ENCODE measurements at places on chromosomes 1 and 21. TPM values are rescaled to one million over a fixed set of nuclear protein-coding genes. Genes with fewer than 3 reads are reported as not detected.

OR2T2 gene
- not detected for total RNA-seq

OLFML3 gene
- 0.11 TPM for total RNA-seq

PRAMEF13 gene
- total RNA-seq, result not detected

FAM167B gene
- 0.80 TPM for total RNA-seq

SPATA17 gene
- not detected for total RNA-seq

RGS18 gene
- total RNA-seq, result not detected

TMOD4 gene
- total RNA-seq, result 1.0 TPM

SGIP1 gene
- total RNA-seq, result not detected

RGS13 gene
- total RNA-seq, result not detected

TFF2 gene
- not detected for total RNA-seq

PRR9 gene
- total RNA-seq, result not detected

F3 gene
- total RNA-seq, result 1.0 TPM

MPL gene
- total RNA-seq, result not detected

GRCh38 chr21:27225151-27225550 lies 258.3 kb upstream of the ADAMTS5 start:
- DNase-seq, result no peak
- no peak overlapping the region for H3K27ac ChIP-seq
- H3K4me3 ChIP-seq, result no peak overlapping the region
- H3K27me3 ChIP-seq, result no peaks in the 10 kb centered on the region
- H3K36me3 ChIP-seq, result no peaks in the 10 kb centered on the region

DNA sequence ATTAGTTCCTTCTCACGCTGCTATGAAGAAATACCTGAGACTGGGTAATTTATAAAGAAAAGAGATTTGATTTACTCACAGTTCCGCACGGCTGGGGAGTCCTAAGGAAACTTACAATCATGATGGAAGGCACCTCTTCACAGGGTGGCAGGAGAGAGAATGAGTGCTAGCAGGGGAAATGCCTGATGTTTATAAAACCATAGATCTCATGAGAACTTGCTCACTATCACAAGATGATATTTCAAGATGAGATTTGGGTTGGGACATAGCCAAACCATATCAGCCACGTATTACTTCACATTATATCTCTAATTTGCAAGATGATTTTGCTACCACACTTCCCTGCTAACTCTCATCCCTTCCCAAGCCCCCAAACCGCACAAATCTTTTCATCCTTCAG lies 9.1 kb downstream of the MNDA start:
- no peaks in the 10 kb centered on the region for H3K36me3 ChIP-seq
- no peaks in the 10 kb centered on the region for H3K4me1 ChIP-seq
- H3K27me3 ChIP-seq, result peaks cover 31% of the 10 kb centered on the region
- no peak overlapping the region for H3K4me3 ChIP-seq
- no peak overlapping the region for H3K27ac ChIP-seq

DNA sequence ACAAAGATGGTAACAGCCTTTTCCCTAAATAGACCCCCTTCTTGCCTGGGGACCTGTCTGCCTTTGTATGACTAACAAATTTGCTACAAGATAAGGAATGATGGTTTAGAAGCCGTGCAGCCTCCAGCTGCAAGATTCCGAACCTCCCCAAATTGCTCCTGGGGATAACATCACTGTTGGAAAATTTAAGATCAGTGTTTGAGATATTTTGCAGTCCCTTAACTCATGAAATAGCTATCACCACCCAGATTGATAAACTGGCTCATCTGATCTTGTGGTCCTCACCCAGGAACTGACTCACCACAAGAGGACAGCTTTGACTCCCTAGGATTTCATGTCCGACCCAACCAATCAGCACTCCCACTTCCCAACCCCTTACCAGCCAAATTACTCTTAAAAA lies 254.7 kb downstream of the USH2A start:
- no peak for DNase-seq
- no peak overlapping the region for H3K27ac ChIP-seq
- H3K4me3 ChIP-seq, result no peak overlapping the region
- H3K4me1 ChIP-seq, result no peaks in the 10 kb centered on the region
- H3K27me3 ChIP-seq, result no peaks in the 10 kb centered on the region
- H3K36me3 ChIP-seq, result no peaks in the 10 kb centered on the region

DNA sequence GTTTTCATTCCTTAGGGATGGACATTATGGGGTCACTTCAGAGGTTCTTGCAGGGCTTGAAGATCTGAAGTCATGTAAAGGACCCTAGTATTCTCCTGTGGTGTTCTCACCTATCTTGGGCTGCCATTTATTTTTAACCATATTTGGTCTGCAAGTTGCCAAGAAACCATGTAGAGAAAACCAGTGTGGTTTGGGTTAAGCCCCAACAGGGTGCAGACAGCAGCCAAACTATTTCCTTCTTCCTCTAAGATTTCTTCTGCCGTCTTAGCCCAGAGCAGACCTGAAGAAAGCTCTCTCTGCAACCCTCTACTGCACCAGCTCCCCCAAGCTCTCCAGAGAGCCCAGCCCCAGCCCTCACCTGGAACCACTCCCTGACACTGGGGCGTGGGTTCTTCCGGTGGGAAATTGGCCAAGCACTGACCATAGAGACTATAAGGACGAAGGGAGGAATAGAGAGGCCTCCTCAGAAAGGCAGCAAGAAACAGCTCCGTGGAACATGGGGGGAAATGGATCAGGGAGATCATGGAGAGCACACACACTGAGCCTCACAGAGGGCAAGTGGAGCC lies 136.6 kb downstream of the SYF2 start:
- no peaks in the 10 kb centered on the region for H3K36me3 ChIP-seq
- peak overlapping the region; percentile 28 for H3K4me3 ChIP-seq
- peak overlapping the region; percentile 26 for H3K27ac ChIP-seq
- no peaks in the 10 kb centered on the region for H3K27me3 ChIP-seq

GRCh38 chr1:243595527-243596210 lies 254.4 kb downstream of the AKT3 start:
- peak overlapping the region; percentile 86 for H3K27ac ChIP-seq
- DNase-seq, result no peak
- H3K27me3 ChIP-seq, result no peaks in the 10 kb centered on the region
- peaks cover 43% of the 10 kb centered on the region for H3K36me3 ChIP-seq
- H3K4me3 ChIP-seq, result peak overlapping the region; percentile 57

- no peak overlapping the region for H3K27ac ChIP-seq
- no peak overlapping the region for H3K4me3 ChIP-seq
- no peaks in the 10 kb centered on the region for H3K36me3 ChIP-seq
- peaks cover 2% of the 10 kb centered on the region for H3K27me3 ChIP-seq
- DNase-seq, result no peak
- peaks cover 3% of the 10 kb centered on the region for H3K4me1 ChIP-seq
Observed at GRCh38 chr1:203547147-203547546, 53.2 kb downstream of the OPTC start.

DNA sequence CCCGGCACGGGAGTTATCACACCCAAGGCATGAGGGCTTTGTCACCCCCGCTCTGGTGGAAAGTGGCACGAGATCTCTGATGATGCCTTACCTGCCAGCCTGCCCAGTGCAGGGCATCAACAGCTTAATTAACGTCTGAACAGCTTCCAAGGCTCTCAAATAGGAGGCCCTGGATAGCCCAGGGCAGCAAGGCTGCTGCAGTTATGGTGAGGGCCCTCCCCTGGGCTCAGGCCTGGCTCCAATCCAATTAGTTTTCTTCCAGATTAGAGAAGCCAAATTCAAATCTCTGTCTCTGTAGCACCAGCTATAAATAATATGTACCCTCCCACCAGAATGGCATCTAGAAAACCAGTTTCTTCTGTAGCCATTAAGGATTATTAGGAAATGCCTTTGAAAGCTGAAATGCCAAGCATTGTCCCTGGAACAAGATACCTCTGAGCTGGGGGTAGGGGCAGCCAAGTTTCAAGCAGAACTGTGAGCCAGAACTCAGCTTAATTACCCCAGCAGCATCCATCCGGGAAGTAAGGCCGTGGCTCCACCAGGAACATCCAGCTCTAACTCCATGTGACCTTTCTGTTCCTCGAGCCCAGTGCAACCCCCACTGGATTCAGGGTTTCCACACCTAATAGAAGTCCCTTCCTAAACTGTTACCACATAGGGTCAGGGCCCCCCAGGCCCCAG lies 12.5 kb downstream of the QSOX1 start:
- no peak overlapping the region for H3K27ac ChIP-seq
- H3K4me1 ChIP-seq, result peaks cover 2% of the 10 kb centered on the region
- H3K27me3 ChIP-seq, result no peaks in the 10 kb centered on the region
- H3K36me3 ChIP-seq, result peaks cover 3% of the 10 kb centered on the region
- DNase-seq, result no peak

GRCh38 chr1:36948147-36948546 lies 86.2 kb downstream of the GRIK3 start:
- DNase-seq, result no peak
- no peak overlapping the region for H3K27ac ChIP-seq
- H3K27me3 ChIP-seq, result no peaks in the 10 kb centered on the region

DNA sequence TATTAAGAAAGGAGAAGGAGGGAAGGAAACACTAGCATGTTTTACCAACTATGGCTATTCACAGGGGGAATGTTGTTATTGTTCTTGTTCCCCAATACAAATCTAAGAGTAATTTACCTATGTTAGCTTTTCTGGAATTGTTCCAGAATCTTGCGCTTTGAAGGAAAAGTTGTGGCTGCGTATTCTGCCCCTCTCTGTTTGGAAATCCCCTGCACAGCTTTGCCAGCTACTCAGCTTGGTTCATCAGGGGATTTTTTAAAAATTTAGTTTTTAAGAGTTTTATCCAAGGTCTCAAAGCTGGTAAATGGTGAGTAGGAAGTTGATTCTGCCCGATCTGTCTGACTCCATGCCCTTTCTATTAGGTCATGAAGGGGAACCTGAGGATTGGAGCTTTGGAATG lies 9.5 kb upstream of the IRF6 start:
- peaks cover 11% of the 10 kb centered on the region for H3K27me3 ChIP-seq
- H3K36me3 ChIP-seq, result no peaks in the 10 kb centered on the region

DNA sequence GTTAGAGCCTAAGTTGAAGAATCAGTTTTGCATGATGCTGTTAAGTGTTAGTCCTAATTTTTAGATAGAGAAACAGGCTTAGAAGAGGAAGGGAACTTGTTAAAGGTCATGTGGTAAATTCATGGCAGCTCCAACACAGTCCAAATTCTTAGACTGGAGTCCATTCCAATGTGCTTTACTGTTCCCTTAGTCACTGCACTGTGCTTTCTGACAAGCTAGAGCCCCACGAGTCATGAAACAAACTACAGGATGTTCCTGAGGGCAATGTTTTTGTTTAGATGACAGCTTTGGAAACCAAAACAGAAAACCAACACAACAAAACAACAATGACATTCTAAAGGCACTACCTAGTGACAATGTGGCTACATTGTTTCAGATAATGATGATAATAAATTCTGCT lies 23.1 kb upstream of the RGS4 start:
- no peaks in the 10 kb centered on the region for H3K27me3 ChIP-seq
- no peak overlapping the region for H3K4me3 ChIP-seq
- no peak overlapping the region for H3K27ac ChIP-seq
- no peaks in the 10 kb centered on the region for H3K36me3 ChIP-seq
- no peak for DNase-seq

GRCh38 chr1:29783508-29784275 lies 547.4 kb downstream of the PTPRU start:
- H3K27me3 ChIP-seq, result no peaks in the 10 kb centered on the region
- H3K4me1 ChIP-seq, result no peaks in the 10 kb centered on the region
- H3K27ac ChIP-seq, result no peak overlapping the region

DNA sequence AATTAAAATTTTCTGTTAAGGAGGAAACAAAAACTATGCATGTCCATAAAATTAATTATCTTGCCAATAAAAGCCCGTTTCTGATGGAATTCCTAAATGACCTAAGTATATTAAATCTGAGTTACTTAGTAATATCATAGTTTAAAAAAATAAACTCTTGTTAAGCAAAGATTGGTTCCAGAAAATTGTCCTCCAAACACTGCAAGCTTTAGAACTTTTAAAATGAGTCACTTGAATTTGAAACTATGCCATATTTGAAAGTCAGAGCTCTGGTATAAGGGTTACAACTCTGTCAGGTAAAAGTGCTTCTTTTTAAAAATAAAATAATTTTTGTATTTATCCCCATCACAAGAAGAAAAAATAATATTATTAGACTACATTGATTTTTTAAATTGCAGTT lies 409.5 kb downstream of the PLPP3 start:
- no peaks in the 10 kb centered on the region for H3K36me3 ChIP-seq
- H3K4me1 ChIP-seq, result no peaks in the 10 kb centered on the region
- H3K27ac ChIP-seq, result no peak overlapping the region

DNA sequence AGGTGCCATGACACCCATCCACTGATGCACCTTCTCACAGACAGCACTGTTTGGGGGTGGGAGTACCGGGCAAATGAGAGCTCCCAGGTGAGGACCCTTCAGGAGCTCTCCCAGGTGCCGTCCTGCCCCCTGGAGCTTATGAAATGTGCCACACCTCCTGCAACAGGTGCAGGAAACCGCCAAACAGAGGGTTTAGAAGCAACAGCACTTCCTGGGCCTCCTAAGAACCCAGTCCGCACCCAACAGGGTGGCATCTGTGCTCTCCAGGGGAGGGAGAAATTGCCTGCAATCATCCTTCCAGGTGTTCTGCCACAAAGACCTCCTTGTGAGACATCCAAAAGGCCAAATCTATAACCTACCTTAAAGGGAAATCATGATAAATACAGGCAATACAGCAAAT lies 87.7 kb upstream of the ATP1B1 start:
- H3K36me3 ChIP-seq, result no peaks in the 10 kb centered on the region
- H3K4me3 ChIP-seq, result no peak overlapping the region
- peaks cover 7% of the 10 kb centered on the region for H3K27me3 ChIP-seq

DNA sequence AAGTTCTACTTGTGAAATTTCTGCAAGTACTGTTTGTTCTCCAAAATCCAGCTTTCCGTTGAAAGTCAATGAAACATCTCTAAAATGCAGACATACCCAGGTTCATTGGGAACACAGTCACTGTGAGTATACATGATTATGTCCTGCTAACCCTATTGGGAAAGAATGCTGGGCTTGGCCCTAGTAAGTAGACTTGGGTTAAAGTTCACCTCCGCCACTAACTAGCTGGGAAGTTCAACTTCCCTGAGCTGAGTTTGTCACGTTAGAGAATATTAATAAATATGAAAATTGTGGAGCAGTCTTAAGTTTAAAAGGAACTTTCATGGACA lies 10.5 kb upstream of the PGD start:
- H3K27ac ChIP-seq, result no peak overlapping the region
- peaks cover 3% of the 10 kb centered on the region for H3K36me3 ChIP-seq
- H3K4me1 ChIP-seq, result peaks cover 8% of the 10 kb centered on the region
- no peak overlapping the region for H3K4me3 ChIP-seq
- DNase-seq, result no peak

DNA sequence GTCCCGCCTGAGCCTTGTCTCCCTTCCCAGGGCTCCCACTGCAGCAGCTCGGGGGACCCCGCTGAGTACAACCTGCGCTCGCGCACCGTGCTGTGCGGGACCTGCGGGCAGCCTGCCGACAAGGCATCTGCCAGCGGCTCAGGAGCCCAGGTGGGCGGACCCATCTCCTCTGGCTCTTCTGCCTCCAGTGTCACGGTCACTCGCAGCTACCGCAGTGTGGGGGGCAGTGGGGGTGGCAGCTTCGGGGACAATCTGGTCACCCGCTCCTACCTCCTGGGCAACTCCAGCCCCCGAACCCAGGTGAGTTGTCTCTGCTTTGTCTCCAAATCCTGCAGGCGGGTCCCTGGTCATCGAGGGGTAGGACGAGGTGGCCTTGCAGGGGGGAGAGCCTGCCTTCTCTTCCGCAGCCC lies 14.9 kb upstream of the SEMA4A start:
- H3K27me3 ChIP-seq, result no peaks in the 10 kb centered on the region
- H3K36me3 ChIP-seq, result peaks cover 47% of the 10 kb centered on the region
- DNase-seq, result no peak
- H3K4me3 ChIP-seq, result no peak overlapping the region
- peaks cover 2% of the 10 kb centered on the region for H3K4me1 ChIP-seq

- H3K36me3 ChIP-seq, result no peaks in the 10 kb centered on the region
- no peak for DNase-seq
- no peak overlapping the region for H3K27ac ChIP-seq
- H3K4me3 ChIP-seq, result no peak overlapping the region
- H3K4me1 ChIP-seq, result peaks cover 2% of the 10 kb centered on the region
Observed at GRCh38 chr1:84823511-84823910, 69.5 kb downstream of the LPAR3 start.

Data from activated T-helper 2 cell treated with anti-CD3 and anti-CD28 coated beads, Interferon-gamma antibody, Interleukin-2, Interleukin-4, amounts not matched to agents 10 μg/mL and 5 μg/mL and 100 μg/mL, durations not matched to agents 14 hours and 24 hours and 36 hours (primary cell).